ENCODE measurements at places on chromosomes 3 and 15.

- DNase-seq: no peak
Observed at GRCh38 chr15:29826908-29827820, 4.9 kb upstream of the TJP1 start.

DNA sequence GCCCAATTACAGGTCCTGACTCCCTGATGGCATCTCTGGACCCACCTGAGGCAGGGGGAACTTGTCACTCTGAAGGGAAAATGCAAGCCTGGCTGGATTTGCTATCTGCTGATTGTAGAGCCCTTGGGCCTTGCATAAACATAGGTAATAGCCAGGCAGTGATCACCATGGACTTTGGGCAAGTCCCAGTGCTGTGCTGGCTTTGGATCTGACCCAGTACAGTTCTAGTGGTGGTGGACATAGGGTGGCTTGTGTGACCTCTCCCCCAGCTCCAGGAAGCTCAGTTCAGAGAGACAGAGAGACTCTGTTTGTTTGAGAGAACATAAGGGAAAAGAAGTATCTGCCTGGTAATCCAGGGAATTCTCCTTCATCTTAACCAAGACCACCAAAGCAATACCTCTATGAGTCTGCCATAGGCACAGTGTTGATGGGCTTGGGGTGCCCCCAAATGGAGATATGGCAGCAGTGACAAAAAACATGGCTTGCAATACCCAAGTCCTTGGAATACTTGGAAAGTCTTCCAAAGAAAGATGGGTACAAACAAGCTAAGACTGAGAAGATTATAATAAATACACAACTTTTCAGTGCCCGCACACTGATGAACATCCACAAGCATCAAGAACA lies 348.5 kb downstream of the PYDC2 start:
- no peak for DNase-seq

DNA sequence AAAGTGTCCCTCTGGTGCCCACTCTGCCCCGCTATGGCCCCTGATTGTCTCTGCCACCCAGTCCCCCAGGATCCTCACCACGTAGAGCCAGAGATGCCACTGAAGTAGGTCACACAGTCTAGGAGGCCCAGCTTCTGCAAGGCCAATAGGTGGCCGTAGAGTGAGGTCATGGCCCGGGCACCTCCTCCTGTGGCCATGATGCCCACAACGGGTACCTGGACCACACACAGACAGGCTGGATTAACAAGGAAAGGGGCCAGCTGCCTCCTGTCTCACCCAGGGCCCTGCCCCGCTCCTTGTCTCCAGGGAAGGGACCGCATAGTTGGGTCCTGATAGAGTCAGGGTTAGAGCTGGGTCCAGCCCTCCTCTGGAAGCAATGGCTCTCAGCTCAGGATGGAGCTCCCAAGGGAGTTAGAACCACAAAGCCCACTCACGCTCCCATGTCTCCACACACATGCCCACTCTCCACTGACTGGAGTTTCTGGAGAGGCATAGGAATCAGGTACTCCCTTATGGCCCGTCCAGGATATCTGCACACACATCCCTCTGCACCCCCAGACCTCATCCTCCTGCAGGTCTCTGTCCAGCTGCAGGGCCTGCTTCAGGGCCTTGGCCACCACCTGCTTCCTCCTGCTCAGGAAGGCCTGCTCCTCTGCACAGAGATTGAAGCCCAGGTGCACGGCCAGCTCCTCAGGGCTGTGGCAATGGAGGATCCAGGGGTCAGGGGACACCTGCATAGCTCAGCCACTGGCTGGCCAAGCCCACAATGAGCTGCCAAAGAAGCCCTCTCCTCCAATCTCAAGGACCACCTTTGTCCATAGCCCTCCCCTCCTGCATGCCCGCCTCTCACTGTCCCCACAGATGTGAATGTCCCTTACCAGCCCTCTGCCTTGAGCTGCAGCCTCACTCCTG lies 13.2 kb downstream of the PLA2G4D start:
- no peak for DNase-seq

- DNase-seq: no peak
Observed at GRCh38 chr3:64379221-64379620, 154.0 kb upstream of the PRICKLE2 start.

- peak; percentile 13 for DNase-seq
Observed at GRCh38 chr3:187742351-187743171, 2.7 kb downstream of the BCL6 start.

DNA sequence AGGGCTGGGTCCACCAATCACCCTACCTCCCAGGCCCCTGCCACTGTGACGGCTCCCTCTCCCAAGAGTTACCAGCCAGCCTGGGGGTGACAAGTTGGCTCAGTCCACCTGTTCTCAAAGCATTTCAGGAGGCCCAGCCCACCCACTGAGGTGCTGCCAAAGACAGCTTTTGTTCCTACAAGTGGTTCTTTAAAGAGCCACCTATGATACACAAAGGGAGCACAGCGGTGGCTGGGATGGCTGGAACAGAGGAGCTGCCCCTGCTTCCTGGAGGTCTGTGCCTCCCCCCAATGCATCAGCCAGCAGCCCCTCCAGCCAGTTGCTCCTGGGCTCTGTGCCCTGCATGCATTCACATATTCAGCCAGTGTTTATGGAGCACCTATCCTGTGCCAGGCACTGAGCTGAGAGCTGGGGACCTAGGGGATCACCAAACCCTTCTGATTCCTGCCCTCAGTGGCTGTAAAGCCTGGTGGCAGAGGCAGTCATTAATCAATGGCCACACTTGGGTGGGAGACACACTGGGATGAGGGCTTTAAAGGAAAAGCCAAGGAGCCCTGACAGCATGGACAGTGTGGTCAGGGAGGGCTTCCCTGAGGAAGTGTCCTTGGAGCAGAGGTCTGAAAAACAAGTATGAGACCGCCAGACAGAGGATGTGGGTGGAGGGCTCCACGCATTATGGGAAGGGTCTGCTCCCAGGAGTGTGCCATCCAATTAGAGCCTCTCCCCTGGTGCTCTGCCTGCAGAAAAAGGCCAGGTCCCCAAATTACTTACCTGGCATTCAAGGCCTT lies 107.1 kb upstream of the LINGO1 start:
- no peak for DNase-seq

GRCh38 chr3:167102071-167102470 lies 278.0 kb downstream of the ZBBX start:
- DNase-seq: no peak

All from activated effector memory CD4-positive, alpha-beta T cell treated with Interleukin-2 at 50 U/mL for 16 hours (primary cell).